ENCODE measurements at places on chromosomes 4 and X.
A peak's percentile ranks its signal among the peaks of the same experiment; 100 is the strongest.

DNA sequence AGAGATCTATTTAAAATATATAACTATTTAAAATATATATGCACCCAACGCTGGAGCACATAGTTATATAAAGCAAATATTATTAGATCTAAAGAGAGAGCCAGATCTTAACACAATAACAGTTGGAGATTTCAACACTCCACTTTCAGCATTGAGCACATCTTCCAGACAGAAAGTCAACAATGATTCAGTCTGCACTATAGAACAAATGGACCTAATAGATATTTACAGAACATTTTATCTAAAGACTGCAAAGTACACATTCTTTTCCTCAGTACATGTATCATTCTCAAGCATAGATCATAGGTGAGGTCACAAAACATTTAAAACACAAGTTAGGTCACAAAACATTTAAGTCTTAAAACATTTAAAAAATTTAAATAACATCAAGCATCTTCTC, 36.4 kb downstream of the NLRP2B start:
- DNase-seq: no peak

GRCh38 chr4:175326796-175327195, 408.6 kb downstream of the ADAM29 start:
- DNase-seq: no peak

GRCh38 chr4:157115613-157116335, 39.8 kb downstream of the GLRB start:
- DNase-seq: no peak

GRCh38 chr4:144647095-144647561, 1.2 kb downstream of the HHIP start:
- no peak for DNase-seq

DNA sequence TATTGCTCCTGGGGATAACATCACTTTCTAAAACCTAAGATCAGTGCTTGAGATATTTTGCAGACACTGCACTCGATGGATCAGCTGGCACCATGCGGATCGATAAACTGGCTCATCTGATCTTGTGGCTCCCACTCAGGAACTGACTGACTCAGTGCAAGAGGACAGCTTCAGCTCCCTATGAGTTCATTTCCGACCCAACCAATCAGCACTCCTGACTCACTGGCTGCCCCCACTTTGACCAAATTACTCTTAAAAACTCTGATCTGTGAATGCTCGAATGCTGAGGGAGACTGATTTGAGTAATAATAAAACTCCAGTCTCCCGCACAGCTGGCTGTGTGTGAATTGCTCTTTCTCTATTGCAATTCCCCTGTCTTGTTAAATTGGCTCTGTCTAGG, 110.1 kb downstream of the ANAPC4 start:
- DNase-seq: no peak

DNA sequence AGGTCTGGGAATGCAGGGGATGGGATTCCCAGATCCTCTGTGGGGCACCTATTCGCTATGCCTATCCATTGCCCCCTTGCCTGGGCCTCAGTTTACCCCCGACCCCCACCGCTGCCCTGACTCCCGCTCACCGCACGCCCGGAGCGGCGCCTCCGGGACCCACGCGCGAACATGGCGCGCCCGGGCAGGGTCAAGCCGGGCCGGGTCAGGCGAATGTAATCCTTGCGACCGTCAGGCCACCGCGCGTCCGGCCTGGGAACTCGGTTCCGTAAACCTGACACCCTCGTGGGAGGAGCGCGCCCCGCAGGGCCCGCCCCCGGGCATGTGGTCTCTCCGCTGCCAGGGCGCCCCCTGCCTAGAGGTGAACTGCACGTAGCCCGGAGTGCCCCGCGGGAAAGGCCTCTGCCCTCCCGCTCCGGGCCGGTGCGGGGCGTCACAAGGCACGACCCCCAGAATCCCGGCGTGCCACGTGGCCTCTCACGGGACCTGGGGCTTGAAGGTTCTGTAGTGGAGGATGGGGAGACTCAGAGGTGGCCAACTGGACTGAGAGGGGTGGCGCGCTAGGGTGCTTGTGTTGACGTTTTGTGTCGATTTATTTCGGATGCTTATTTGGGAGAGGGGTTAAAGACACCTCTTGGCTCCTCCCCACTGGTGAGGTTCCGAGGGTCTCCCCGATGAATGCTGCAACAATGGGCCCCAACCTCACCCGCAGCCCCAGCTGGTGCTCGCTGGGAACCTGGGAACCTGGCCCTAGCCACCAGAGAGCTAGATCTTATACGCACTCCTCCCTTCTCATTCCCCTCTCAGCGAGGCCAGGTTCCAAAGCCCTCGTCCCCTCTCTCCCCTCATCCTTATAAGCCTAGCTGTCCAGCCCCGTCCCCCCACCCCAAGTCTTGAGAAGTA, at the start of gene PRICKLE3:
Gene PRICKLE3, minus strand, starts transcription at position 249 of the 903 bp plus-strand sequence. Its CDS starts 76 bp downstream, at position 173.
- DNase-seq: peak; percentile 32

- DNase-seq: no peak
Observed at GRCh38 chr4:87192145-87192919, 28.1 kb downstream of the KLHL8 start.

- no peak for DNase-seq
Observed at GRCh38 chrX:13223868-13224567, 95.8 kb downstream of the ATXN3L start.

- no peak for DNase-seq
Observed at GRCh38 chr4:107034996-107035818, 906 bp downstream of the DKK2 start.

- no peak for DNase-seq
Observed at GRCh38 chrX:18873189-18873791, 110.6 kb downstream of the PHKA2 start.

DNA sequence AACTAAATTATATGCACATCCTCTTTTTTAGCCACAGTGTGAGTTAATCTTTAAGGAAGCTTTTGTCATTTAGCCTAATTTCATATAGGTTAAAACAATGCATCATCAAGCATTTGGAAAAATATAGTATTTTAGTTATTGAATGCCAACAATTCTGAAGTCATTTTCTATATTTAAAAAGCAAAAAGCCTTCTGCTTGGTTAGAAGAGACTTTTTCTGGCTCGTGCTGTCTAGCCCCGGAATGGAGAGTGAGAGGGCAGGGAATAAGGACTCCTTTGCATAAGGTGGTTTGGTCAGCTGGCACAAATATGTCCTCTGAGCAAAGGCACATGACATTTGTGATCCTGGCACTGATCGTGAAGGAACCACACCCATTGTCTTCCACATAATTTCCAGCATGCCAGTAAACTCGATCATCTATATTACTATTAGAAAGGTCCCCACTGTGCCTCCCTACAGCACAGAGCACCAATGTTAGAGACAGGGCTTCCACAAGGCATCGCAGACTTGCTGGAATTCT, 393.7 kb upstream of the INTU start:
- no peak for DNase-seq

DNA sequence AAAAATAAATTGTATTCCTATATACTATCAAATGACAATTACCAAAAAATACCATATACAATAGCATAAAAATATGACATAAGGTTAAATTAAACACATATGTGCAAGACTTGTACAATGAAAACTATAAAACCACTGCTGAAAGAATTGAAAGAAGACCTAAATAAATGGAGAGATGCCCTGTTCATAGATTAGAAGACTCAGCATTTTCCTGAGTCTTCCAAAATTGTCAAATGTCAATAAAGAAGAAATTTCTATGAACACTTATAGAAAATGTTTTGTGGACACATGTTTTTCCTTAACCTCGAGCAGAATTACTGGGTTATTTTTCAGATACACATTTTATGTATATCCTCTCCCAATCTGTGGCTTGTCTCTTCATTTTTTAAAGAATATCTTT, 103.1 kb upstream of the DCLK2 start:
- no peak for DNase-seq

DNA sequence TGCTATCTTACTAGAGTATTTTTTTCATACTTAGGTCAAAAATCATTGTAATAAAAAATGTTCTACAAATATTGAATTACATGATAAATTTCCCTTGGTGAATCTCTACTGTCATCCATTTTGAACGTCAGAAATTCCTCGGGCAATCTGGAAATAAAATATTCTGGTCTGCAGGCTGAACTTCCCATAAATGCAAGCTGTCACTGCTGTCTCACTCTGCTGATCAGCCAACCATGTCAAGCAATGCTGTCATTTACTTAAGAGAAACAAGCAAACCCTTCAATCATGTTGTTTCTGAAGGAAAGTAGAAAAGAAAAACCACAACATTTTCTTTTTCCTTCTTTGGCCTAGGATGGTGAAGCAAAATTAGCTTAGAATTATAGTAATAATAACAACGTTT, 514.2 kb upstream of the GALNT7 start:
- no peak for DNase-seq

DNA sequence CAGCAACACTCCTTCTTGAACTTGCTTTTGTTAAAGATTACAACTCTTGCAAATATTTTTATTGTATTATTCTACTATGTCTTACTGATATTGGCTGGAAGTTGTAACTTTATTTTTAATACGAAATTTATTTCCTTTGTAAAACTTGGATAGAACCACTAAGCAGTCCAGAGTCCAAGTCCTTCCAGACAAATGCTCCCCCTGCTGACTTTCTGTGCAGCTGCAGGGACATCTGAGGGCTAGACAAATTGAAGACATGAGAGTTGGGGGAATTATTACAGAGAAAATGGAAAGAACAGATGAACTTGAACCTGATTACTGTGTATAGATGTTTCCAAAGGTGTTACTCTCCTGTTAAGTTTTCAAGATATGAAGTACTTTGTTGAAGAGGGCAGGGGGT, 238.8 kb downstream of the GRIA3 start:
- DNase-seq: no peak

DNA sequence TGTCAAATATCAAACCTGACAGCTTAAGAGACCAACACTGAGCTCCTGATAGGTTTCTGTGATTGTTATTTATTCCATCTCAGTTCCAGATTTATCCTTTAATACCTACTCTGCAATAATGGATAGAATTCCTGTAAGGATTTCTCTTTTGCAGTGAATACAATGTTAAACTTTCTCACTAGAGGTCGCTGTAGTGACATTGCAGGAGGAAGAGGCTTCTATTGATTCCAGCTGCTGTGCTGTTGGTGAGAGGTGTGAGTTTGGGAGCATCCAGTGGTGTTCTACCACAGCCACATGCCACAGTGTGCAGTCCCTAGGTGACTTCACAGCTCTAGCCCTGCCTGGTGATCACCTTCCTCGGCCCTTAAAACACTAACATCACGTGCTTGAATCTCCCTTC, 34.6 kb upstream of the DCAF8L2 start:
- no peak for DNase-seq

DNA sequence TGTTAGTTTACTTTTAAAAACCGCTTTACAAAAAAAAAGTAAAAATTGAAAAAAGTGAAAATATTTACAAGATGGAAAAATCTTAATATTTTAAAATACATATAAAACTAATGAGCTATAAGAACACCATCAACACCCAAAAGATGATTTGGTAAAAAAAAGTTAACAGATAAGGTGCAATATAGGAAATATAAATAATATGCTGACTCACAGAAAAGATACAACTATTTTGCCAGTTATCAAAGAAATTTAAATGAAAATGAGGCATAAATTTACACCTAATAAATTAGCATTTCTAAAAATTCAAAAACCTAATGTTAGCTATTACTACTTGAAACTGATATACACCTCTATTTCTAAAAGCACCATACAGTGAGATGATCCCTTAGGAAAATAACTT, 54.5 kb downstream of the BRWD3 start:
- no peak for DNase-seq

- DNase-seq: no peak
Observed at GRCh38 chr4:107689912-107690587, 30.0 kb downstream of the PAPSS1 start.

DNA sequence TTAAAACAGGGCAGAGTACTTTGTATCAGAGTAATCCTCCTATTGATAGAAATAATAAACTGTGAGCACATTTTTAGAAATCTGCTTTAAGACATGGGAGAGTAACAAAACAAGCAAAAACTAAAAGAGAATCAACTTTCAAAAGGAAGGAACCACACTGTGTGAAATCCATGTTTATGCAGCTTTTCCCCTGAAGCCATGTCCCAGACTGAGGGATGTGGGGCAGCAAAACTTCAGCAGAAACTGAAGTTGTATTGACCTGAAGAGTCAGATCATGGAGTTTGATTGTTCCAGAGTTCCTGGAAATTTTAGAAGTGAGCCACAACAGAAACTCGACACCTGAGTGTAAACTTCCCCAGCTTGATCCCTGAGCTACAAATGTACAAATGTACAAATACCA, 53.2 kb downstream of the COMMD8 start:
- DNase-seq: no peak

Measured in bone marrow (tissue), 2 donors.